ENCODE measurements at places on chromosomes 3 and 15. TPM values are rescaled to one million over a fixed set of nuclear protein-coding genes. Genes with fewer than 3 reads are reported as not detected.
A peak's percentile ranks its signal among the peaks of the same experiment; 100 is the strongest.

GRCh38 chr3:37392957-37393356 lies 218.6 kb upstream of the LRRFIP2 start:
- no peak for DNase-seq

- no peak for DNase-seq
Observed at GRCh38 chr15:51227940-51228732, 110.3 kb downstream of the CYP19A1 start.

- no peak for DNase-seq
Observed at GRCh38 chr15:49037546-49037940, 8.7 kb downstream of the SECISBP2L start.

GRCh38 chr3:98971169-98971681 lies 69.7 kb upstream of the DCBLD2 start:
- no peak for DNase-seq

- no peak for DNase-seq
Observed at GRCh38 chr3:55737186-55737585, 250.1 kb upstream of the WNT5A start.

- no peak for DNase-seq
Observed at GRCh38 chr15:44092221-44092620, 102.8 kb downstream of the FRMD5 start.

DNA sequence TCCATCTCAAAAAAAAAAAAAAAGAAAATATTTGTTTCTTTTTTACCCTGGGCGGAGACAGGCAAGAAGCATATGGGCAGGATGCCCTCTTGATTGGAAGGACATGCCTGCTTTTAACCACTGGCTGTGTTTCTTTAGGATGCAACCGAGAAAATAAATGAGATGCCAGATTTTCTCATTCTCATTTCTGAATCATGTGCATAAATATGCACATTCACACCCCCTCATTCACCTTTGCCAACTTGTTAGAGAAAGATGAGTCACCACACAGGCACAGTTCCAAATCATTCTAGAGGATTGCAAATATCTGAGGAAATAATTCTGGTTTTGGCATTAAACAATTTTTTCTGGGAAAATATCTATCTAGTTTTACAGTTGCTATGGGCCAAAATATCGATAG lies 3.3 kb downstream of the LIPH start:
- no peak for DNase-seq

Gene AMT
- 7.0 TPM for total RNA-seq

Gene SAMMSON
- total RNA-seq: 2.1 TPM

- no peak for DNase-seq
Observed at GRCh38 chr3:184937611-184938010, 125.6 kb downstream of the VPS8 start.

Gene TM4SF18
- total RNA-seq: 1.5 TPM

Gene RBPMS2
- total RNA-seq: 1.7 TPM

Gene IL17RD
- total RNA-seq: 10.0 TPM

Gene IL16
- 71.1 TPM for total RNA-seq

Gene EPM2AIP1
- 18.4 TPM for total RNA-seq

DNA sequence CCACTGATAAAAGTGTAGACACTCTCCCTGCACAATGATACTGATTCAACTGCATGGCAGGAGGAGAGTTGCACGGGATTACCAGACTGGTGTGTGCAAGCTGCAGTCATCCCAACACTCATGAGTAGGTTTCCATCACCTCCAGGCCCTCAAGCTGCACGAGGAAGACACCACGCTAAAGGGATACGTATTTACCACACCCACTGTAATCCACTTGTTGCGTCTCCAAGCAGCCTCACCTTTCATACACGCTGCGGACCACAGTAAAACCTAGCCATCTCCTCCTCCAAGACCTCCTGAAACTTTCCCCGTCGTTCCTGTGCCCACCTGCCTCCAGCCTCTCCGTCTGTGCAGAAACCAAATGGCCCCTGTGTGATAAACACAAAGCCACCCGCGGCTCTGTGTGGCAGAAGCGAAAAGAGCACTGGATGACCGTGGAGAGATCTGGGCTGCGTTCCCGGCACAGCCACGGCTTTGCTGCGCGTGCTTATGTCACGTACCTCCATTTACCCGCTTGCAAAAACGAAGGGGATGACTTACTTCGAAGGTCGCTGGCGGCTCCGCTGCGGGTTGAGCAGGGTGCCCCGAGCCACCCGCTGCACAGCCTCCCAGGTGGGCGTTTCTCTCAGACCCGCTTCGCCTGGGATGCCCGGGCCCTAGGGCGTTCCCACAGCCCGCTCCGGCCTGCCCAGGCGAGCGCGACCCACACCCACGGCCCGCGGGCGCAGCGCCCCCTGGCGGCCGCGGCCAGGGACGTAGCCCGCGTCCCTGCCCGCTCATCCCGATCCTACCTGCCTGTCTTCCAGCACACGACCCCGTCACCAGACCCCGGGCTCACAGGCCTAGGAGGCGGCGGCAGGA lies 643 bp downstream of the ABCC5 start:
- DNase-seq: peak; percentile 20

- DNase-seq: no peak
Observed at GRCh38 chr3:135650309-135650708, 315.2 kb upstream of the PPP2R3A start.

Gene PDZRN3
- total RNA-seq: 48.3 TPM

- DNase-seq: no peak
Observed at GRCh38 chr15:60373745-60374144, 24.0 kb downstream of the ANXA2 start.

GRCh38 chr3:153052096-153052460 lies 109.9 kb upstream of the RAP2B start:
- no peak for DNase-seq

DNA sequence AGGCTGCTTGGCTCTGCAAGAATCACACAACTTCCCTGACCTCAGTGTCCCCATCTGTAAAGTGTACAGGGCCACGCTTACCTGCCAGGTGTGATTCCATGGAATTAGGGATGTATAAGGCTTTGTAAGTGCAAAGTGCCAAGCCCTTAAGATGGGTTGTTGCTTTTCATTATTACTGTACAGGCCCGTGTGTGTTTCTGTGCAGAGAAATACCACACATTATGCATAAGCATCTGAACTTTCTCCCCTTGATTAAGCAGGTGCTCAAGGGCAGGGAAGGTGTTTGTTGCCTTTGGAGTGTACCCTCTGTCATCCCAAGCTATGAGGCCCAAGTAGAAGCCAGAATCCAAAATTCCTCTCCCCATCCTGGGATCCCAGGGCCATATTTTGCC lies 13.6 kb upstream of the HRH1 start:
- no peak for DNase-seq

- DNase-seq: no peak
Observed at GRCh38 chr3:179544981-179545645, 17.6 kb upstream of the ACTL6A start.

Gene GLDN
- 68.6 TPM for total RNA-seq

GRCh38 chr15:45180648-45181436 lies 6.9 kb downstream of the SHF start:
- no peak for DNase-seq

Gene A4GNT
- not detected for total RNA-seq

GRCh38 chr15:57213862-57214261 lies 162.4 kb upstream of the CGNL1 start:
- peak; percentile 12 for DNase-seq

GRCh38 chr3:74624301-74624700 lies 9.8 kb upstream of the CNTN3 start:
- no peak for DNase-seq

GRCh38 chr3:114052216-114052615 lies 4.1 kb downstream of the CCDC191 start:
- no peak for DNase-seq

DNA sequence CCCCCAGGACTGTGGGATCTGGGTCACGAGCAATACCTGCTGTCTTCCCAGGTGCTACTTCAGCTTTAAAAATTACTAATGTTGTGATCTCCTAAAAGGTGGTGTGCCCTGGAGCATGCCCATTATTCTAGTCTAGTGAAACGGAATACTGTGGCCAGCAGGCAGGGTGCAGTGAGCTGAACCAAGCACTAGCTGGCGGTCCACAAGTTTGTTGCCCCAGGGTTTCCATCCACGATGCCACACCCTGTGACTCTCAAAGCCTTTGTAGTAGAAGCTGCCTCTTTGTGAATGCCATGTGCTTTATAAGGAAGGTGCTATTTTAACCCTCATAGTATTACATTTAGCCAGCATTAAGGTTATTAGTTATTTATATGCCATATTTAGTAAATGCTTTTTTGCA lies 49.1 kb downstream of the PXYLP1 start:
- DNase-seq: no peak

Gene CATSPER2
- total RNA-seq: 18.6 TPM

Gene FGF12
- total RNA-seq: 1.5 TPM

DNA sequence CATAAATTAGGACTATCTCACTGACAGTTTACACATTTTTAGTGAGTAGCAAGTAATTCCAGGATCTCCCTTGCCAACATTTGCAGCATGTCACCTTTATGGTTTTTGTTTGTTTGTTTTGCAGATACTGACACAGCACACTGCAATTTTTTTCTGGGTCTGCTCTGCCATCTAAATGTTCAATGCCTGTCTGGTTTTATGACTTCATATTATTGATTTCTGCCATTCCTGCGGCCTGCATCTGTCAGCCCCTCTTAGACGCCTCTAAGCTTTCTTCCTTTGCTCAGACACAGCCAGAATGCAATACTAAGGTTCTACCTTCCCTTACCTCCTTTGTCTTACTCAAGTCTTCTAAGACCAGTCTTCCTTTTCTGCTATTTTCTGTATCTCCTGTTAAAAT lies 321.2 kb upstream of the AZI2 start:
- no peak for DNase-seq

- no peak for DNase-seq
Observed at GRCh38 chr3:61768284-61769037, 207.1 kb downstream of the PTPRG start.

GRCh38 chr3:149465351-149465883 lies 9.1 kb upstream of the TM4SF4 start:
- DNase-seq: no peak

- DNase-seq: no peak
Observed at GRCh38 chr3:124261306-124261705, 269.4 kb upstream of the ROPN1 start.

Gene CPNE9
- total RNA-seq: not detected

DNA sequence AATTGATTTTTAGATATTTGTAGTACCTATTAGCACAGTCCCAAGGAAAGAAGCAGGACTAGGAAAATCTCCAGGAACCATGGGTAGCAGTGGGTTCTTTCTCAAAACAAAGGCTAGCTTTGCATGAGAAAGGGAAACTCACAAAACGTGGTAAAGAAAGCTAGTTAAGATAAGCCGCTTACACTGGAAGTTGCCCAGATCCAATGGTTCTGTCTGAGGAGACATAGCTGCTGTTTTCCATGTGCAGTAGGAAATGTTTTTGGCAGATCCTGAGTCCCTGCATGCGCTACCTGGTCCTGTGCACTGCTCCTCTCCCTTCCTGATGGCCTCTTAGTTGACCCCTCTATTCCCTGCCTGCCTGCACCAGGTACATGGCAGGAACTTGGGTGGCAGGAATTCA lies 60.4 kb downstream of the TFG start:
- no peak for DNase-seq

- no peak for DNase-seq
Observed at GRCh38 chr3:64167351-64167750, 57.9 kb downstream of the PRICKLE2 start.

DNA sequence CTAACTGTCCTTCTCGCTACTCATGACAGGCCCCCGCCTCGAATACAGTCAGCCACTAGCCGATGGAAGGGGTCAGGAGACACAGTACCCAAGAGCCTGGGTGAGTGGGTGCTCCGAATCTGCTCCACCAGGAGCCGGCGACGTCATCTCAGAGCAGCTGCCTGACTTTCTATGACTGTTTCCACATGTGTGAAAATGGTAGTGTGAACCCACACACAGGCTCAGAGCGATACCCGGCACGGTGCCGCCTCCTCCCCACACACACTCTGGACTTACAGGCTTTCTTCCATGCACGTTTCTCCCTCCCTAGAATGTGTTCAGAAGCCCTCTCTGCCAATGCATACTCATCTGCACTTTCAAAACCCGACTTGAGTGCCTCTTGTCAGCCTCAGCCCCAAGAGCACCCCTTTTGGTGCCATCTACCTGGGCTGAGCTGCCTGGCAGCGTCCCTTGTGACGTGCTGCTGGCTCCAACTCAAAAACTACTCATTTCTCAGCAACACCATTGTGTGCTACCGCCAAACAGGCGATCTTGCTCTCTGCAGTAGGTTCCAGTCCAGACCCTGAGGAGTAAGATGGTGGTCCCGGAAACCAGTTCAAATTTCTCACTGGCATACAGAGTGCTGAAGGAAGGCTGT lies 29.7 kb downstream of the VGLL4 start:
- no peak for DNase-seq

GRCh38 chr3:75272691-75273090 lies 391.4 kb upstream of the FRG2C start:
- DNase-seq: no peak

- no peak for DNase-seq
Observed at GRCh38 chr3:138867996-138868395, 33.3 kb upstream of the PIK3CB start.

DNA sequence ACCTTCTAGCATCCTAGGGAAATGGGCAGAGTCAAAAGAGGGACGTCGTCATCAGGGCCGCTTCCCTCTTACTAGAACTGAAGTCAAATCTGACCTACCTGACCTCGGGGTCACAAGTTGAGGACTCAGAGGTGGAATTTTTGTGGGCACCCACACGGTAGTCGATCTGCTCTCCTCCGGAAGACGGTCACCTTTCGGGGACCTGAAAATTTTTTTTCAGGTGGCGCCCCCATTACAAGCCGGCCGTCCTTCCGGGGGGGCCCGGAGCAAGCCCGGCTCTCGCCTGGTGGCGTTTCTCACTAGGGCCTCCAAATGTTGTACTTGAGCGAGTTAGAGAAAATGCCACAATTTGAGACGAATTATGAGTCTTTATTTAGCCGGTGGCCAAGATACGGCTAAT lies 157.5 kb upstream of the FRG2C start:
- DNase-seq: no peak

GRCh38 chr3:59811160-59811559 lies 761.3 kb upstream of the CFAP20DC start:
- no peak for DNase-seq

DNA sequence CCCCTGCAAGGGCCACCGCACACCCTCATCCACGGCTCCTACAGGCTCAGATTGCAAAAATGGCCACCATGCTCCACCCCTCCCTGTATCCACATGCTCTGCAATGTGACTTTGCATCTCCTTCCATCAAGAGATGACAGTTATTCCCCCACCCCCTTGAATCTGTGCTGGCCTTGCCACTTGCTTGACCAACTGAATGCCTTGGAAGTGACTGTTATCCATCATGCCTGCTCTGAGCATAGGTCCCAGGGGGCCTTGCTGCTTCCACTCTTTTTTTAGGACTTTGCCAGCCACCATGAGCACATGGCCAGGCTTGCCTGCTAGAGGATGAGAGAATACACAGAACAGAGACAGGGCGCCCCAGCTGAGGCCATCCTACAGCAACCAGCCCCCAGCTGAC lies 13.6 kb downstream of the HAPLN3 start:
- no peak for DNase-seq

Gene GPR62
- not detected for total RNA-seq

DNA sequence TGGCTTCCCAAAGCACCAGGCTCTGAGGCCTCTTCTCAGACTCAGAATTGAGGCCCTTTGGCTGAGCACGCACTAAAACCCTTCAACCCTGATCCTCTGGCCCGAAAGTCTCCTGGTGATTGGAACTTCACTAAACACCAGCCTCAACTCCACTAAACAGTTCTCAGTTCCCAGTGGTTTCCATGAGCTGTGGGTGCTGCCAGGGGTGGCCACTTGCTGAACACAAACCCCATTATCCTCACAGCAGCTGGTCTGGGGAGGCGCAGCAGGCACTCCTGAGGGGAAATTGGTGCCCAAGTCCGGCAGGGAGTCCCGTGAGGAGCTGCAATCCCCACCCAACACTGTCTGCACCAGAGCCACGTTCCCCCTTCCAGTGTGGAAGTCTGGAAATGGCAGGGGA lies 3.8 kb upstream of the CLK3 start:
- no peak for DNase-seq

All from tibial nerve (tissue), 4 donors.